ENCODE measurements at places on chromosomes 12 and 14.

GRCh38 chr12:108570743-108571608, 8.6 kb downstream of the ISCU start:
- peak; percentile 35 for DNase-seq

DNA sequence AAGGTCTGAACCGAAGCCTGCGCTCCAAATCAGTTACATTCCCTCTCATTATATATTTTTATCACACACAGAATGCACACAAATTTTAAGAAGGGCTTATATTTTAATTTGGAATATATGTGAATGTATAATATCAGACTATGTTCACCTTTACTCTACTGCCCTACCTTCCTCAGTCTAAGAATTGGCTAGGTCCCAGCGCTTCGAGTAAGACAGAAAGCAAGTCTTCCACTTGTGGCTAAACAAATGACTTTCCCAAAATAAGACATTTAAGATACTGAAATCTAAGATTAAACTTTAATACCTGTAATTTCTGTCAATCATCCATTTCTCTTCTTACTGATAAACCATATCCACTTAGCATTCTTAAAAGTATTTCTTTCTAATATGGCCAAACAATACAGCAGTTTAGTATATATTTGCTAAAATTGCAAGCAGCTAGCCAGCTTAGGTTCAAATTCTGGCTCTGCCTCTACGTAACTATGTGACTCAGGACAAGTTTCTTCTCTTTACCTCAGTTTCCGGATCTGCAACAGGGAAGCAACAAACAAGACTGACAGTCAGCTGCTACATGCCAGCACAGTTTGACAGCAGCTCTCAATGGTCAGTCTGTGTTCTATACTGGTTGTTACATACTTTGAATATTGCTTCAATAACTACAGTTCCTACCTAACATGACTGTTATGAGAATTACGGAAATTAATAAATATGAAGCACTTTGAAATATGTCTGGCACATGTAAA, 2.0 kb downstream of the INTS13 start:
- peak; percentile 43 for DNase-seq

DNA sequence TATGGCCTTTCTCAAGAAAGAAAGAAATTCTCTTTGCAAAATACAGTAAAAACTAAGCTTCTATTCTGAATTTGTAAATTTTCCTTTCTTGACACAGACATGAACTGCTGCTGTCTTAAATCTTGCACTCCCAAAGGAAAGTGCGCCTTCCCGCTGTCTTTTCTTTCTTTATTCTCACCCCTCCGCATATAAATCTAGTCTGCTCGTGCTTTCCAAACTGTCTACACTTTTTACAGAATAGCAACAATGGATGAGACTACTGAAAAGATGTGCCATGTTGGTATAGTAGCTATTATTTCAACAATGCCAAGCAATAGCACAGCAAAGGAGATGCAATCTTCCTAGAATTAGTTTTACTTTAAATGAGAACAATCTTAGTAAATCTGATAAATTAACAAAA, 328.8 kb upstream of the PDE3A start:
- no peak for DNase-seq

DNA sequence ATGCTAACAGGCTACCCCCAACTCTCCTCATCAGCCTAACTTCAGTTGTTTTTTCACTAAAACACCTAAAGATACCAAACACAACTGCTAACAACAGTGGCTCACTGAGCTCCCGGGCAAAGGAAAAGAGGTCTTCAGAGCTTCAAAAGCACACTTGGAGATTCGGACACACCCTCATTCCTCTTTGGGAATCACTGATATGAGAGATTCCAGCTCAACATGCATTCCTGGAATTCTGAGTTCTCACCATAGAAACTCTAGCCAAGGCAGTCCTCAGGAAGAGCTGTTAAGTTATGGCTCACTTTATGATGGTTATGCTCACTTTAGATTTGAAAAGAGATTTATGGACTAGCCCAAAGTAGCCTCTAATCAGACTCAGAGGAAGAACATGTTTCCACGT, 40.1 kb downstream of the STXBP6 start:
- no peak for DNase-seq

- DNase-seq: no peak
These were observed 70.6 kb upstream of the PRICKLE1 start for GRCh38 chr12:42660117-42660516.

- no peak for DNase-seq
These were observed 1.6 kb upstream of the RPL10L start for GRCh38 chr14:46653031-46653755.

DNA sequence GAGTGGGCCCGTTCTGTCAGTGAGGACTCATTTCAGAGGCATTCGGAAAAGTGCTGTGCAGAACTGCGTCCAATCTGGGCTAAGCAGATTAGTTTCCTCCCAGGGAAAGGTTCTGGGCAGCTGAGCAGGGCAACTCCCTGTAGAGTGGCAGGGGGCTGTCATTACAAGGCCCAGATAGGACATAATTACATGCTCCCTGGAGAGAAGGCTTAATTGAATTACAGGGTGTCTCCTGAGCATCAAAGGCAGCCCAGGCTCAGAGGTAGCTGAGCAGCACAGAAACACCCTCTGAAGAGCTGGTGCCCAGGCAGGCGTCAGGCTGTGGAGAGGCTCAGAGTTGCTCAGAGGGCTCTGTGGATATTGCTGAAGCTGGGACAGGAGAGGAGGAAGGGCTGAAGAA, 36.0 kb downstream of the SLC8A3 start:
- DNase-seq: no peak
